ENCODE measurements at places on chromosomes 6 and 20.

DNA sequence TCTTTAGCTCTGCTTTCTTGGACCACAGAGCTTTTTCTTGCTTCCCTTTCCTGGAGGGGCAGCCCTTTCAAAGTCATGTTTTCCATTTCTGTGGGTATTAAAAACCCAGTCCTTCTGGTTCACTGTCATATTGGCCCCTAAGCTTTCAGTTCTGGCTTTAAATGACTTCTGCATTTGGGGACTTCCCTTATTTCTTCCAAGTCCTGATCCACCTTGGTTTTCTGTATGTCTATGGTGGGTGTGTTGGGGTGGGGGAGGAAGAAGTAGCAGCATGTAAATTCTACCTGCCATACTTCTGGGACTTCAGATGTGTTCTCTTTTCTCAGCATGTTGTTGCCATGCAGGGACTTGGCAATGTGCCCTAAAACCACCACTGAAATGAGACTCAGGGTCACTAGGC, 77.1 kb upstream of the EMILIN3 start:
- no peak for DNase-seq

DNA sequence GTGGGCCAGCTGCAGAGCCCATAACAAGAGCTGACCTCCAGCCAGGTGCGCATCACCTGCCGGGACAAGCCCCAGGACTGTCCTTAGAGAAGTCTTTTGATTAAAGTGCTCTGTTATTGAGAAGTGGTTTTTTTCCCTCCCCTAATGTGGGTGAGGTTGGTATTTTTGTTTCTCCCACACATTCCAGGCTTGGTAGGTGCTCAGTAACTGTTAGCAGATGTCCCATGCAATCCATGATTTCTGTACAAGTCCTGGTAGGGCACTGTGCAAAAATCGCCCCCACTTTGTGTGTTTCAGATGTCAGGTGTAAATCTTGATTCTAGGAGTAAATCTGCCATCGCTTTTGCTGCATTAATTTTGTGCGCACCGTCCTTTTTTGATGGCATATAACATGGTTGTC, 4.7 kb downstream of the FAM210B start:
- no peak for DNase-seq

DNA sequence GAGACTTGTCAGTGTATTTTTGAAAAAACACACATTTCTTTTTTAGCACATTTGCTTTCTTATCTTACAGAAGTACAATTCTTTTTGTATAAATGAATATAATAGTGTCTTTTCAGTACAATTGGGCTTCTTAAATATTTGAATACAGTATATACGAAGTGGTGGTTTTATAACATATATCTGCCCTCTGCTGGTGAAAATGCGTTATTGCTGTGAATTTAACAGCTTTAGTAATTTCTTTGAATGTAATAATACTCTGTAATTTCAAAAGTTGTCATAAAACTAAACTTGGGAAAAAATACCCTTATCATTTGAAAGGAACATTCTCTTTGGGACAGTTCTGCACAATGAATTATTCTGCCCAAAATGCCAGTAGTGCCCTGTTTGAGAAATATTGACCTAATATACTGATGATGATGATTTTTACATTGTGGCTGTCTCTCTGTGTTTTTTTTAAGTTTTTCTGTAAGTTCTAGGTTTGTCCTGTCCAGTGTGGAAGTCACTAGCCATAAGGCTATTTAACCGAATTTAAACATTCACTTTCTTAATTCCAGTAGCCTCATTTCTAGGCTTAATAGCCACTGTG, 19.0 kb downstream of the SMAP1 start:
- DNase-seq: no peak

DNA sequence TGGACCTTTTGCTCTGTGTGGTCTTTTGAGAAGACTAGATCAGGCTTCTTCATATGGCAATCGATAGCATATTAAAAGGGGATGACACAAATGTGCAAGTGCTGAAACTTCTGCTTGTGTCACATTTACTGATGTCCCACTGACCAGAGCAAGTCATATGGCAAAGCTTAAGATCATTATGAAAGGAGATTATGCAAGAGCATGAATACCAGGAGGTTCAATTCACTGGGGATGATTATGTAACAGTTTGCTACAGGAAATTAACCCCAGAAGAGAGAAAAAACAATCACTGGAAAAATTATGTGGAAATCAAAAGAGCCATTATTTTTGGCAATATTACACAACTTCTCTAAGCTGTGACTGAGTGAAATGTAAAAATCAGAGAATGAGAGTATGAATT, 13.7 kb upstream of the PRDM13 start:
- DNase-seq: no peak

GRCh38 chr20:37366743-37367142, 20.8 kb downstream of the SRC start:
- no peak for DNase-seq

DNA sequence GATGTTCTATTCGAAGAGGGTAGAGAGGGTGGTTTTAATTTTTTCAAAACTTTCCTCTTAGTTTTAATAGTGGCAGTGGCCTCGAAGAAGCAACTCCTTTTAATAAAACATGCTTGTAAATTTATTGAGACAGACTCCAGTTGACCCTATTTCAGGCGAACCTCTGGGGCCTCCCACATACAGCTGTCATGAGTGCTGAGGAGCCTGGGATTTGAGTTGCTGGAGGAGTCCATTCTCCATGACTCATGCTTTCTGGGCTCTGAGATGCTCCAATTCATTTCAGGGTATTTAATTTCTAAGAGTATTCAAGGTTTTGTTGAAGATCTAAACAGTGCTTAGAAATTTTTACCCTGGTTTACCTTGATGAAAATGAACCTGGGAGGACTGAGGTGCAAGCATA, 580.4 kb downstream of the CBLN4 start:
- no peak for DNase-seq

DNA sequence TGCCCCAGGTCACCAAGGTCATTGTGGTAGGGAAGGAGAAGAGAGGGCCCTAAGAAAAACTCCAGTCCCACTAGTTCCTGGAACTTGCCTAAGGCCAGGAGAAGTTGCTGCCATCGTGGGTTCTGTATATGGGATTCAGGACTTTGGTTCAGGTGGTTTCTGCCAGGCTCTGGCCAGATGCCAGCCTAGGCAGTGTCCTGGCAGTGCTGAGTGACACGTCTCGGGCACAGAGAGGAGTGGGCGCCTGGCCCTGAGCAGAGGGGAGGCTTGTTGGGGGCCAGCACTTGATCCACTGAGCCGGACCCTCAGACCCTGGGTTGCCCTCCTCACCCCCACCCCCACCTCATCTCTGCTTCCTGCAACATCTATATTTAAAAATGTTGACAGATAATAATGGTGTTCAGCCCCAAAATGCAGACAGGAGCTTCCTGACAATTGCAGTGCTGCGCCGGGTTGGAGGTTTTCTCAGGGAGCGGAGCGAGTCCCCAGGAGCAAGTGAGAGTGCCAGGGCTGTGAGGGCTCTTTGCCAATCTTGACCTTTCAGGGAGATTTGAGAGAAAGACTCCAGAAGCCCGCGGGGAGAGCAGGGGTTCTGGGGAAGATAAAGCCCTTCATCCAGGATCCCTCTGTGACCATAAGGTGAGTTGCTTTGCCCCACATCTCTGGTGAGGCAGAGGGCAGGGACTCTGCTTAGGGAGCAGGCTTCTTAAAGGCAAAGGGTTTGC, 71.9 kb downstream of the PHACTR3 start:
- DNase-seq: no peak

DNA sequence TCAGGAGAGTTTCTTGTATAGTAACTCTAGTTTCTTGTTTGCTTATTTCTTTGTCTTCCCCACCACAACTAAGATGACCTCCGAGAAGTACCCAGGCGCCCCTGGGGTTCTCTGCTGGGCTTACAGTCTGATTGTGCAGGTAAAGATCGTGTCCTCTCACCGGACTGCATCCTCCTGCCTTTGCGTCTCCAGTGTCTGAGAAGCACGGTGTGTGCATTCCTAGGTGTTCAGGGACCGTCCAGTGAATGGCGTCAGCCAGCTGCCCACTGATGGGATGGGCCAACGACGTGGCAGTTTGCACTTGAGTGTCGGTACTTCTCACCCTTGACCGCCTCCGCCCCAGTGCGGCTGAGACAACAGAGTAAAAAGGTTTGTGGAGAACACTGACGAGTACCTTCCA, 56.0 kb upstream of the NFATC2 start:
- DNase-seq: no peak

DNA sequence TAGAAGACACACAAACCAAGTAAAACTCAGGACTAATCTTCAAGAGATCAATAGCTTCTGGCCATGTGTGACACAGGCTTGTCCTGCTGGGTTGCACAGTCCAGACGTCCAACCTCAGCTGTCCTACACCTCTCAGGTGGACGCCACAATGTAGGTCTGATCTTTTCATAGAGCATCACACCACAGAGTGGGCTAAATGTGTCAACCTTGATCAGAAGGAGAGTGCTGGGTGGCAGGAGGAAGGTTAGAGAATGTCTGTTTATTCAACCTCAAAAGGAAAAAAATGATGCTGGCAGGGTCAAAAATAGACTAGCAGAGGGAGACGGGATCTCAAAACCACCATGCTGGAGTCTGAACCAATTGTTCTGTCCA, 41.7 kb downstream of the GFOD1 start:
- no peak for DNase-seq

DNA sequence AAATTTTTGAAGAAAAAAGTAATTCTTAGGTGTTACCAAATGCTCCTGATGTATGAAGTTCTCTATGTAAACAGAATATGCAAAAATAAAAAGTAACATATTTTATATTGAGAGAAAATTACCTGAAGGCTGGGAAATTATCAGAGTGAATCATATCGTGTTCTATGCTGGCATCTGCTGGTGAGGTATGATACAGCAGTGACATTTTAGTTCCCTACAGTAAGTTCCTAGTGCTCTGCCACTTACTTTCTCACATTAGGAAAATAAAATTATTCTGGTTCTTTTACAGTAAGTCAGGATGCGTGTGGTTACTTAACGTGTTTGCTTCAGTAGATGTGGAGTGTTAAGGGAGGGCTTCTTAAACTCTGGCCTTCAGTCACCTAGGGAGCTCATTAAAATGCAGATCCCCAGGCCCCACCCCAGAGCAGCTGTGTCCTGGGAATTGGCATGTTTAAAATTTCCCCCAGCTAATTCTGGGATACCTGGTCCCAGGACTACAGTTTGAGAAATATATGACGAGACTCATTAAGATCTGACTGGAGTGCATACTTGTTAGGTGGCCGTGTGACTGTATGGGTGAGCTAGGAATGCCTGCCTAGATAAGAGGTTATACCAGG, 3.2 kb downstream of the ACTR5 start:
- no peak for DNase-seq

GRCh38 chr6:46923476-46923875, 1.7 kb upstream of the ADGRF5 start:
- DNase-seq: no peak

DNA sequence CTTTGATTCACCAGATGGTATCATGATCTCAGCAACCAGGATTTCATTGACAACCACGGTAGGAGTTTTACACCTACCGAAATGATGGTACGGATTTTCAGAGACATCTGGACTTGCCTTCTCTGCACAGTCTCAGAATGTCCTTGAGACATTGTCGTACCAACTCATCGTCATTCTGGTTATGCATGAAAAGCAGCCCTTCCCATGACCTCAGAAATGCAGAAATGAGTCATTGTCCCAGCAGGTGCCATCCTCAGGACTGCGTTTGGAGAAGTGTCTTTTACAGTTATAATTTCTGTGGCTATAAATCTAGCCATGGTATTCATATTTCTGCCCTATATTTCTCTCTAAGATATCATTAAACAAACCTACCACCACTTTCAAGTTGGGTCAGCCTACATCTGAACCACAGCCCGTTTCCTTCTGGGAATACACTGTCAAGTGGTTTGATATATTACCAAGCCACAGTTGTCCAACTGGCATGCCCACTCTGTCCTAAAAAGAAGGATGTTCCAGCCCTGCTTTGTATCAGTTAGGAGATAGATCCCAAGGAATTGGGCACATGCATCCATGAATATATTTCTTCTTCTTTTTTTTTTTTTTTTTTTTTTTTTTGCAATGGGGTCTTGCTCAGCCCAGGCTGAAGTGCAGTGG, 7.5 kb upstream of the BFSP1 start:
- DNase-seq: no peak

- peak; percentile 48 for DNase-seq
Measured at GRCh38 chr6:13454286-13455221, 32.8 kb downstream of the GFOD1 start.

- no peak for DNase-seq
Measured at GRCh38 chr20:39105551-39105950, 143.4 kb downstream of the DHX35 start.

DNA sequence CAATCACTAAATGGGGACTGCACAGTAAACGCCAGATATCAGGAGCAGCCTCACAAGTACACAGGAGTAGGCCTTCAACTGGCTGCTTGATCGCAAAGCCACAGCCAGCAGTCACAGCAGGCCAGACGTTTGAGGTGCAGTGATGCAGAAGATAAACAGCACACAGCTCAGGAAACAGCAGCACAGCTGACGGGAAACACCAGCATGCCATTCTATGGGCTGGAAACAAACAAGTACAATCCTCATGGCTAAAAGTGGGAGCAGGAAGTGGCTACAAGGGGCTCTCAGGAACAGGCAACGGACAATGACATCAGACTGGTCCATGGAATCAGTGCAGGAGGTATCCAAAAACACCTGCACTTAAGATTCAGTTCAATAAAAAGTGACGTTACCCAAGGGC, 111.0 kb downstream of the DTNBP1 start:
- no peak for DNase-seq

- no peak for DNase-seq
Measured at GRCh38 chr6:163565140-163565539, 150.6 kb downstream of the QKI start.

GRCh38 chr6:41713650-41714291, 21.6 kb downstream of the TFEB start:
- no peak for DNase-seq
